Activated CD8-positive, alpha-beta memory T cell treated with anti-CD3 and anti-CD28 coated beads for 4 hours (primary cell): ENCODE measurements at places on chromosomes 7 and 10.

DNA sequence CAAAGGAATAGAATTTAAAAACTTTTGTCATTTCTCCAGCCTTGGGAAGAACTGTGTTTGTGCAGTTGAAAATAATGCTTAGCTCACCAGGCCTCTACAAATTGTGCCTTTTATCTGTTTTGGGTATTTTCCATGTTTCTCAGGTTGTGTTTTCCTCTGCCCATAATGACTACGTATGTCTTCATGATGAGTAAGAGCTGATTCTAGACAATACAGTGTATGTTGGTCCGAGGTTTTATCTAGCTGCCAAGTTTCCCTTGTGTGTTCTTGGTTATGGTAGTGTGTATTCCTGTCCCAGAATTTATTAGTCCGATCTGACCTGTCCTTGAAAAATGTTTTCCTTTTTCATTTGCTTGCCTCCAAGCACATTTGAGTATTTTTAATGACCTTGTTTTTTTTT, 83.7 kb upstream of the GLCCI1 start:
- no peak for DNase-seq

- no peak for DNase-seq
Measured at GRCh38 chr10:33066558-33067236, 108.7 kb upstream of the ITGB1 start.

DNA sequence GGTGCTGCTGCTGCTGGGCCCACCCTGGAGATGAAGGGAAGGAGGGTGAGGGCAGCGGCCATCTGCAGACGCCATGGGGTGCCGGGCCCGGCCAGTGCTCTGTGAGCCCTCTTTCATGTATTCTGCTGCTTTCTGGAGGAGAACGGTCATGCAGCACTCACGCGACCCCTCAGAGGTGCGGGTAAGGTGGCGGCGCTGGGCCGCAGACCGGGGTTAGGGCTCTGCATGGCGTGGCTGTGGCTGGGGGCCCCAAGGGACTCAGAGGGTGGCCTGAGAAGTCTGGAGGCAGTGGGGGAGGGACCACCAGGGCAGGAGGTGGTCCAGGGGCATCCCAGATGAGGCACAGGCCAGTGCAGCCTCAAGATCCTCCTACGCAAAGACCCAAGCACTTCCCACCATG, 275.5 kb downstream of the ELFN1 start:
- DNase-seq = no peak

DNA sequence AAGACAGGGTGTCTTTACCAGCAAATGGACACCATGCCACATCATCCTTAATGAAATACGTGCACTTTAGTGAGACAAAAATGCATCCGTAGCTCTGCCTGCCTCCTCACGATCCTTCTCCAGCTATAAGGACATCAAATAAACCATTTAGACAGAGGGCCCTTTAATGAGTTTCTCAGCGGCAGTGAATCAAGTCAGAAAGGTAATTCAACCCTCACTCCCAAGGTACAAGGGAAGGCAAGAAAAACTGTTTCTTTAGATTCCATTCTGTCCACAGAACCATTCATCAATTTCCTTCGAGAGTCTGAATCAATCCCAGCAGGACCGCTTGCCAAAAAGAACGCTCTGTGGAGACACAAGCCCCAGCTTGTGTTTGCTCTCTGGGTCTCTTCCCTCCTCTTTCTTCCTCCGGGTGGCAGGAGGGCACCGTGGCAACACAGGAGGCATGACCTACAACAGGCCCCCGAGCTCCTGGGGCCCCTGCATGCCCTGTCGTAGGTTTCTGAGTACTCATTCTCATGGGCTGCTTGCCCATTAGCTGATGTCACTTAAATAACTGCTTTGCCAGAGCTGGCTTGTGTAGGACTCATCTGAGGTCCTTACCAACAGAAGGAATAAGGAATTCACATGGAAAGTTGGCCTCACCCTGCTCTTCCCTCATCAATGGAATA, 297.8 kb upstream of the PRKCQ start:
- DNase-seq = no peak

DNA sequence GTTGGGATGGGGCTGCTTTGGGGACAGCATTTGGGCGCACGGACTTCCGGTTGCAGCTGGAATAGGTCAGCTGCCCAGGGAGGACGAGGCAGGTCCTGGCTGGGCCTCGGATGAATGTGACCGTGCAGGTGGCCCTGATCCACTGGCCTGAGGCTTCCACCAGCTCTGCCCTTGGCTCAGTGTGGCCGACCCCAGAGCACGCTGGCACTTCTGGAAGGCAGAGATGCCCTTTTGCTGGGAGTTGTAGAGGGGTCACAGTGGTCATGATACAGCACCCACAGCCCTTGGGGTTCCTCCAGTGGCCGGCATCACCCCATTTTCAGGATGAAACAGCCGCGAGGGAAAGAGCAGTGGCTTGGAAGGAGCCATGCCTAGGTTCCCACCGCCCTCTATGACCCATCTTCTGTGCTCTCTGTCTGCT, 19.0 kb downstream of the ADCY1 start:
- DNase-seq = no peak

GRCh38 chr7:79683185-79683890, 229.9 kb upstream of the MAGI2 start:
- DNase-seq = no peak
